ENCODE measurements at places on chromosomes 12 and 14. TPM values are rescaled to one million over a fixed set of nuclear protein-coding genes. Genes with fewer than 3 reads are reported as not detected.

DNA sequence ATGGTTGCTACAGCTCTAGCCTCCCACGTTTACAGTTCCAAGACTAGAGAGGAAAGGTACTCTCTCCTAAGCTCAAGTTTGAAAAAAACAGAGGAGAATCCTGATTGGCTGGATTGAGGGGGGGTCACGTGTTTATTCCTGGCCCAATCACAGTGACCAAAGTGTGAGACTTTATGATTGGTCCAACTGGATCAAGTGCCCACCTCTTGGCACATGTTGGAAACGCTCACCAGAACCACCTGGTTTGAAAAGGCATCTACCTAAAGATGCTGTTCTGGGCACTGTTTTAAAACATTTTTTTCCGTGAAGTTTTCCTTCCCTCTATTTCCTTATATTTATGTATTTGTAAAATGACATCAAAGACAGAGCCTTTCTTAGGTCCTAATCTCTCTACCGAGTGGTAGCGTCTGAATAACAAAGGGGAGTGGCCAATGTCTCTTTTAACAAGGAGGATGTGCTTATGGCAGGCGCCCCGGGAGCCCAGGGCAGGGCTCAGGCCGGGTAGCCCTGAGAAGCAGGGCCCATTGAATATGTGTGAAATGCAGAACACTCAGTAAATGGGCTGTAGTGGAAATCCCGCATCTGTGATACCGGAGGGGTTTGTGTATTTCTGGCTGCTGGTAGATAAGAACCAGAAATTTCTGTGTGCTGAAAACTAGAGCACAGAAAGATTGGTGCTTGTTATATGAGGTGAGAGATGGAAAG lies 146.2 kb downstream of the ATP23 start:
- no peak overlapping the region for H3K27ac ChIP-seq
- H3K4me1 ChIP-seq = no peaks in the 10 kb centered on the region
- no peaks in the 10 kb centered on the region for H3K27me3 ChIP-seq
- DNase-seq = no peak
- H3K4me3 ChIP-seq = no peak overlapping the region

DNA sequence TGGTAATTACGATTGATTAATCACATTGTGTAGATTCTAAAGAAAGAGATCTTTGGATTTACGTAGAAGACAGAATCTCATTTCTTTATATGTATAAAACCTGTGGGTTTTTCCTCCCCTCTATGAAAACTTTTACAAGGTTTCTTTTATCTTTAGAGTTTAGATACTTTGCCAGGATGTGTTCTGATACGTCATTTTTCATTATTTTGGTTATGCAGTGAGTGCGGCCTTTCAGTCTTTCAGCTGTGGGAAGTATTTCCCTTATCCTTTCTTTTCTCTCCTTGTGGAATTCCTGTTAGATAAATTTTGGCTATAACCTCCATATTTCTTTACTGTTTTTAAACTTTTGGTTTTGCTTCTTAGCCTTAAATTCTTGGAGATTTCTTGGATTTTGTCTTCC lies 92.7 kb downstream of the TTLL5 start:
- H3K4me1 ChIP-seq = peaks cover 2% of the 10 kb centered on the region
- H3K4me3 ChIP-seq = no peak overlapping the region
- no peak for DNase-seq

Gene ZNF891
- 1.2 TPM for total RNA-seq

DNA sequence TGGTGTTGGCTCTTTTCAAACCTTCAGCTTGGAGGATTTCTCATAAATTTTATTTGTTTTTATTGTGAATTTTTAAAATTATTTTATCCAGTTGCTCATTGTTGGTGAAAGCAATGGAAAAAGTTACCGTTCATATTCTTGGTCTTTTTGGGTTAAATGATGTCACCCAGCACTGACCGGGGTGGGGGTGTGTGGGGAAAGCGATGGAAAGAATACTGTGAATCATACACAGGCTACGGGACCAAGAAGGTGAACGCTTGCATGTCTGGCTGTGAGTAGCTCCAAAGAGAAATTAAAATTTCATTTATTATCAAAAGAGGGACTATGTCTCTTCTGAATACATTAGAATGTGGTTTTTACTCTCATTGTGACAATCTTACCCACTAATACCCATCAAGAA lies 430.1 kb downstream of the AEBP2 start:
- no peak for DNase-seq
- H3K36me3 ChIP-seq = no peaks in the 10 kb centered on the region
- no peaks in the 10 kb centered on the region for H3K4me1 ChIP-seq
- no peaks in the 10 kb centered on the region for H3K27me3 ChIP-seq
- H3K4me3 ChIP-seq = no peak overlapping the region
- H3K27ac ChIP-seq = no peak overlapping the region

GRCh38 chr12:56040963-56041551 lies 661 bp upstream of the RPS26 start:
- H3K36me3 ChIP-seq = peaks cover 9% of the 10 kb centered on the region
- H3K4me3 ChIP-seq = peak overlapping the region; percentile 59
- no peaks in the 10 kb centered on the region for H3K27me3 ChIP-seq
- H3K4me1 ChIP-seq = peaks cover 6% of the 10 kb centered on the region
- H3K27ac ChIP-seq = peak overlapping the region; percentile 51
- no peak for DNase-seq

DNA sequence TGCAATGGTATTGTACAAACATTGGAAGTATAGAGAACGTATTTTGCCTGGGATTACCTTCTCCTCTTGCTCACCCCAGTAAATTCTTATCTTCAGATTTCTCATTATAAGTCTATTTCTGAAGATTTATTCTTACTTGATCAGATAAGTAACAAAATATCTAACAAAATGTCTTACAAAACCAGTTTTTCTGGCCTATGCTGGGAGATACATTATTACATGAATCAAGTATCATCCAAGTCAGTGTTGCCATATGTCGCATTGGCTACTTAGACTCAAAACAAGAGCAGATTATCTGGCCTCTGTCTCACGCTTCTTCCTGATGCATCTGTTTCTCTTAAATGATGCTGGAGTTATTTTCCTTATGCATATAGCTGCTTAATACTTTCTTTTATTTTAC lies 408.5 kb downstream of the CCER1 start:
- no peaks in the 10 kb centered on the region for H3K36me3 ChIP-seq
- no peak overlapping the region for H3K4me3 ChIP-seq
- H3K27me3 ChIP-seq = no peaks in the 10 kb centered on the region
- no peak for DNase-seq
- H3K4me1 ChIP-seq = no peaks in the 10 kb centered on the region
- no peak overlapping the region for H3K27ac ChIP-seq

GRCh38 chr12:110590806-110591326 lies 7.7 kb upstream of the PPTC7 start:
- peak overlapping the region; percentile 57 for H3K27ac ChIP-seq
- no peaks in the 10 kb centered on the region for H3K27me3 ChIP-seq
- H3K4me3 ChIP-seq = no peak overlapping the region
- peaks cover 2% of the 10 kb centered on the region for H3K4me1 ChIP-seq
- DNase-seq = peak; percentile 64

Gene GPRC5D
- total RNA-seq = not detected

DNA sequence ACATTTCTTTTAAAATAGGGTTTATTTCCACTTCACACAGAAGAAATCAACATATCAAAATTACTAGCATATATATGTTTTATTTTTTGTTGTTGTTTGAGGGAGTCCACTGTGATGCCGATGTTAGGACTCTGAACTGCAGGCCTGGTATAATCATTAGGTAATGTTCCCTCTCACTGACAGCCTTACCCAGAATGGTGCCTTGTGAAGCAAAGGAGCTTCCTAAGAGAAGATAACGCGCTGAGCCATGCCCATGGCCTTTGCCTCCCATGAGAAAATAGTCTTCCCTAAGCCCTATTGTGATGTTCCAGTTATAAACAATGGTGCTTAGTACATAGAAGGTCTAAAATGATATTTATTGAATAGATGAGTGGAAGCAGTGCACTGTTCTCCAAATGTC lies 12.0 kb downstream of the GNG2 start:
- no peaks in the 10 kb centered on the region for H3K36me3 ChIP-seq
- H3K27ac ChIP-seq = no peak overlapping the region
- H3K4me3 ChIP-seq = no peak overlapping the region

Gene AMDHD1
- total RNA-seq = 0.33 TPM

DNA sequence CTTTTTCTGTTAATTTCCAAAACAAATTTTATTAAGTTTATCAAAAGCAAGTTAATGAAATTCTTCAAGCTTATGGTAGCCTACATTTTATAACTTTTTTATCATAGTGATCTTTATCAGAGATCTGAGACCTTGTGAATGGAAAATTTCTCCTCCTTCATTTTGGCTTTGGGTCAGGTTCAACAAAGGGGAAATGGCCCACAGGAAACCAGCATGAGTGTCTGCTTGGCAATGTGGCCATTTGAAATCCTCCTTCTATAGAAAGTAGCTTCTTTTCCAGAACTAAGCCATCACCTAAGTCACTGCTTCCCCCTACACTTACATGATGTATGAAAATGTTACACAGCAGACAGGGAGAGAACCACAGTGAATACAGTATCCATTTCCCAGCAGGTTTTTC lies 1.6 kb downstream of the RHOJ start:
- no peaks in the 10 kb centered on the region for H3K27me3 ChIP-seq
- no peaks in the 10 kb centered on the region for H3K36me3 ChIP-seq
- peak overlapping the region; percentile 83 for H3K27ac ChIP-seq
- no peaks in the 10 kb centered on the region for H3K4me1 ChIP-seq
- DNase-seq = peak; percentile 65

GRCh38 chr14:66300886-66301285 lies 185.3 kb upstream of the CCDC196 start:
- H3K27ac ChIP-seq = no peak overlapping the region
- no peaks in the 10 kb centered on the region for H3K27me3 ChIP-seq
- H3K4me1 ChIP-seq = no peaks in the 10 kb centered on the region

GRCh38 chr14:42370056-42370455 lies 763.4 kb downstream of the LRFN5 start:
- H3K4me3 ChIP-seq = no peak overlapping the region
- no peaks in the 10 kb centered on the region for H3K4me1 ChIP-seq
- DNase-seq = no peak
- H3K27me3 ChIP-seq = no peaks in the 10 kb centered on the region
- no peak overlapping the region for H3K27ac ChIP-seq

Gene SIX4
- total RNA-seq = 18.3 TPM

DNA sequence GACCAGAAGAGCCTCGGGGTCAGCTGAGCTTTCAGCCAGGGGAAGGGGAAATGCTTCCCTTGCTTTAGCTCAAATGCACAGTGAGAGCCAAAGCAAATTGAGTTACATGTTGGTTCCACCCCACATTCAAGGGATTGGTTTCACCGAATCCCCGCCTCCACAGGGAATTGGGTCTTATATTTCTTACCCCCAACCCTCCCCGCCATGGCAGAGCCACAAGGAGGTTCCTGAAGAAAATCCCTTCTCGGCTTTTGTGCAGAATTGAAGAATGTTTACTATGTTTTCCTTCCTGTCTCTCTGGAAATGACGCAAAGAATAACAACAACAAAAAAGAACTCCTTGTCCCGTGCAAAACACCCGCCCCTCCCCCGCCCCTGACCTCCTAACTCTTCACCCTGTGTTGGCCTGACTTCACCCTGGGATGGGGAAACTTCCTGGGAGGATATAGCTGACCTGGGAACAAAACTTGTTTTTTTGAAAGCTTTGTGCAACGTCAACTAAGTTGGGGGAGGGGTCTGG lies 21.9 kb upstream of the CIPC start:
- no peak overlapping the region for H3K4me3 ChIP-seq
- no peaks in the 10 kb centered on the region for H3K4me1 ChIP-seq
- no peak overlapping the region for H3K27ac ChIP-seq
- no peaks in the 10 kb centered on the region for H3K36me3 ChIP-seq
- DNase-seq = no peak
- peaks cover 2% of the 10 kb centered on the region for H3K27me3 ChIP-seq

Gene CLBA1
- total RNA-seq = 8.0 TPM

Data from fibroblast of lung (primary cell).